Tibial nerve (tissue), 4 donors: ENCODE measurements at places on chromosomes 2 and 18. TPM values are rescaled to one million over a fixed set of nuclear protein-coding genes. Genes with fewer than 3 reads are reported as not detected.

The LYPD1 gene
- total RNA-seq, result 7.5 TPM

The IL36G gene
- total RNA-seq, result not detected

The PELI1 gene
- 24.0 TPM for total RNA-seq

DNA sequence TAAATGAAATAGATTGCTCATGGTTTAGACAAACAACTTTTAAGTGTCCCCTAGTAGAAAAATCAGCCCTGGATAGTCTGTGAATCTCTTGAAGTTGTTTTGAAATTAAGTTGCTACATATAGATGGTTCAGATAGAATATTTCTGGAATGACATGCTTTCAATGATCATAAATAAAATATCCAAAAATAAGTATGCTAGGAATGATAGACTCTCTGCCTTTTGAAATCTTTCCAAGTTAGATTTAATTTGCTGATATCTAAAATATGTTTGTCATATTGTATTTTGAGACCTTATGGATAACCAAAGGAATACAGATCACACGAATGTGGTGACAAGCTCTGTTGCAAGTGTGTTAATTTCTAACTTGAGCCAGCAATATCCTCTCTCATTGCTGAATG, 488.7 kb downstream of the THSD7B start:
- no peak for DNase-seq

DNA sequence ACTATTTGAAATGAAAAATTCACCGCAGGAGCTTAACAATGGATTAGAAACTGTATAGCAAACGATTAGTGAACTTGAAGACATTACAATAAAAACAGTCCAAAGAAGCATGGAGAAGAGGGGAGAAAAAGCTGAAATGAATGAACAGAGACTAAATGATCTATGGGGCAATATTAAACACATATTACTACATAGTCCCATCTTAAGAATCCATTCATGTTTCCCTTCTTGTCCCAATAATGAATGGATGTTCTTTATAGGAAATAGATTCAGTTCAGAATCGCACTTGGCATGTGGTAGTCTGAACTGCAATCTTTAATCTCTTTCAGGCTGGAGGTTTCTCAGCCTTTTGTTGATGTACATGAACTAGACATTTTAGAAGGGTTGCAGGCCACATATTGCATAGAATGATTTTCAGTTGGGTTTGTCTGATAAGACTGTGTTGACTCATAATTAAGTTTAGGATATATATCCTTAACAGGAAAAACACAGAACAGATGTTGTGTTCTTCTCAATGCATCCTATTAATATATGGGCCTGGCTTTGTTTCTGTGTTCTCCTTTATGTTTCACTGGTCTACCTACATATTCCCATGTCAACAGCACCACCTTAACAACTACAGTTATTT, 27.9 kb downstream of the CCDC88A start:
- DNase-seq, result no peak

- no peak for DNase-seq
Measured at GRCh38 chr2:240643093-240643810, 18.0 kb downstream of the GPR35 start.

- no peak for DNase-seq
Measured at GRCh38 chr2:66673286-66673685, 238.4 kb downstream of the MEIS1 start.
